GM19239 (cell line): ENCODE measurements at places on chromosomes 4 and X.

DNA sequence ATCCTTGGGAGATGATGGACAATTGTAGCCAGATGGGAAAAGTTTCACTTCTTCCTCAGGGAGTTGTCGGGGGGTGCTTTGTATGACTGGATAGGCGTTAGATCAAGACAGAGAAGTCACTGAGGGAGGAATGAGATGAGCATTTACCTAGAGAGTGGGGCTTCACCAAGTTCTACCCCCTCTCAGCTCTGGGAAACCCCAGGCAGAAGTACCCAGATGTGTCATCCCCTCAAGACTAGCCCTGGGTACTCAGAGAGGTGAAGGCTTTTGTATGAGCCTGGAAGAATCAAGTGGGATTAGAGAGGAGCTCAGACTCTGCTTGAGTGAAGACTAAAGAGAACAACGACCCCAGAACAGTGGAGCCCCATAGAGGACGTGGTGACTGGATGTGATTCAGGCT is 1.9 kb downstream of the MAGEB1 start:
- DNase-seq = no peak

GRCh38 chr4:3783693-3784306 is 17.6 kb downstream of the ADRA2C start:
- DNase-seq = no peak

- DNase-seq = no peak
Measured at GRCh38 chr4:121139533-121140222, 24.4 kb downstream of the TNIP3 start.

- no peak for DNase-seq
Measured at GRCh38 chr4:38768968-38769394, 13.8 kb downstream of the TLR10 start.

DNA sequence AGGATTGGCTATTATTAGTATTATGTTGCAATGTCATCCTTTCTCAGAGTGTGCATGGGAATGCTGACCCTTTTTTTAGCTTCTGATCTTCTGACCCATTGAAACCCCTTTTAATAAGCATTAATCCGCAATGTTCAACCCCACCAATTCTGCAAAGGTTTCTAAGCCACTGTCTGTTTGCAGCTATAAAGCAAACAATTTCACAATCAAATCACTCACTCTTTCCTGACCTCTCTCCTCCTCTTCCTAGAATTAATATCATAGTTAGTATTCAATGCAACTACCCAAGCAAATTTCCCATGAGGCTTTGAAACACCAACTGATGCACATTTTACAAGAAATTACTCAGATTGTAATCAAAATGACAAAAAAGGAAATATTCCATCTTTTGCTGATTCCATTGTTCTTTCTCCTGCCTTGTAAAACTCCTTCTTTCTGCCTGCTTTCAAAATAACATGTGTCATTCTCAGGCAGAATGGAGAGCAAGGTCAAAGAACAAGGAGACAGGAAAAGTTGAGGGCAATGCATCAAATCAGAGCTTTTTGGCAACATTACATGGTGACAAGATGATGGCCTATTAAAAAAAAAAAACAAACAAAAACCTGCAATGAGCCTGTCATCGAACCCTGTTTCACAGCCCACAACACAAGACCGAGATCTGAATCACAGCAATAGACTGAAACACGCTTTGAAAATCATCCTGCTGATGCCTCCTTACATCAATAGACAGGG is 253.2 kb upstream of the AR start:
- DNase-seq = no peak

DNA sequence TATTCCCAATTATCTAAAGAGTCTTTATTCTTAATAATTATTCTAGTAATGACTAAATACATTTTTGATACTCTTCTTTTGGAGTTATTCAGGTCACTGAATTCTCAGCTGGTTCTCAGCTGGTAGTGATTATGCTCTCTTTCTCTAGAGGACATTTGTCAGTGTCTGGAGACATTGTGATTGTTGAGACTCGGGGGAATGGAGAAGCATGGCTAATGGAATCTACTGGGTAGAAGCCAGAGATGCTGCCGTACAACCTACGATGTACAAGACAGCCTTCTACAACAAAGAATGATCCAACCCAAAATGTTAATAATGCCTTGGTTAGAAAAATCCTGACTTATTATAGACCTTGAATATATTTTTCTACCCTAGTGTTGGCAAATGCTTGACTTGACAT is 149.2 kb upstream of the ANKRD50 start:
- no peak for DNase-seq

DNA sequence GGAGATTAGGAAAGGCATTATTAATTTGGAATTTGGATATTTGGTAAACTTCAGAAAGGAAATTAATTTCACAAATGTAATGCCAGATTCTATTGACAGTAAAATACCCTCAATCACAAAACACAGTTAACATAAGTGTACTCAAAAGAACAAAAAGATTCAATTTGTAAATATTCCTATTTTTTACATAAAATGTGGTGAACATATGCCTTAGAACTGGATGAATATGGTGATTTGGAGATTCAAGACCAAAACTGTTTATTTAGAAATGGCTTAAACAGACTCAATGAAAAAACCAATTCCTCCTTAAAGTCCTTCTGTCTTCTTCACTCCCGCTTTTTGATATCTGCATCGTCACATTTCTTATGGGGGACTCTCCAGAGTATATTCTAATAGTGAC is 417.6 kb upstream of the TENM3 start:
- no peak for DNase-seq

DNA sequence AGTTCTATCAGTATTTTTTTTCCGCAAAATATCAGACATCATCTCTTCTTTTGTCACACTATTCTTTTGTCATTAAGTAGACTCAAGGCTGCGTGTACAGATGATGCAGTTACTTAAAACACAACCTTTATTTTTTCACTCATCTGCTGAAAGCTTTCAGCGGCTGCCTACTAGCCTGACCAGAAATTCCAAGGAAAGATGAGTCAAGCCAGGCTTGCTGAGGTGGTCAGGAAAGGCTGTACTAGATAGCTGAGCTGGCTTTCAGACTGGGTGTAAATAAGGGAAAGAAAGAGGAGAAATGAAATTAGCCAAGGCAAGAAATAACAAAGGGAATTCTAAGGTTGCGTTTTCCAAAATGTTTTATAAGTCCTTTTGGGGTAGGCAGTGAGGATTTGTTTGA is 17.9 kb downstream of the STK26 start:
- DNase-seq = no peak

DNA sequence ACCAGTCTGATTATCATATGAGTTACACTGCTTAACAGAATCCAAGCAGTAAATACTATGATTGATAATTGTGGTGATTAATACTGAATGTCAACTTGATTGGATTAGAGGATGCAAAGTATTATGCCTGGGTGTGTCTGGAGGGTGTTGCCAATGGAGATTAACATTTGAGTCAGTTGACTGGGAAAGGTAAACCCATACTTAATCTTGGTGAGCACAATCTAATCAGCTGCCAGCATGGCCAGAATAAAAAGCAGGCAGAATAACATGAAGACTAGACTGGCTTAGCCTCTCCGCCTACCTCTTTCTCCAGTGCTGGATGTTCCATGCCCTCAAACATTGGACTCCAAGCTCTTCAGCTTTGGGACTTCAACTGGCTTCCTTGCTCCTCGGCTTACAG is 961.3 kb downstream of the ADGRL3 start:
- no peak for DNase-seq

DNA sequence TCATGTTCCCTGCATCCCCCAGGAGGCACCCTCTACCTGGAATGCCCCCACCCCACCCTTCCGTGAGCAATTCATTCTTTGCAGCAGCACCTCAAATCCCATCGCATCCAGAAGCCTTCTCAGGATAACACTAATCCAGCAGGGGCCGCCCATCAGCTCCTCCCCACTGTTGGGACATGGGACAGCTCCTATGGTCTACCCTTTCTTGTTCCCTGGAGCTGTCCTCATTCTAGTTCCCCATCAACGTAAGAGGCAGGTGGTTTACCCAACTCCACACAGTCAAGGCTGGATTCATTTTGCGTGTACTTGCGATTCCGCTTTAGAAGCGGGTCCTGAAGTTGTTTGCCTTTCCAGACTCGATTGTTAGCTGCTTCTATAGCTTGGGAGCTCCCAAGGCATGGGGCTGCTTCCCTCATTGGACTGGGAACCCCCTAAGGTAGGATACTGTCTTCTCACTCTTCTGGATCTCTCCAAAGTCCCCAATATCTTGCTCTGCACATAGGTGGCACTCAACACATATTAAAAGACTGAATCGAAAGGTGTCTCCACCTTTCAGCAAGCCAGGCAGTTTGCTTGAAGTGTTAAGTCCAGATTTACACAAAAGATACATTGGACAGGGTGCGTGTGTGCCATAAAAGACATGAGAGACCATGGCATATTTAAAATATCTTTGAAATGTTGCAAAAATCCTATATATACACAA is 942 bp upstream of the APLN start:
- no peak for DNase-seq

GRCh38 chr4:98300706-98301105 is 39.5 kb downstream of the RAP1GDS1 start:
- no peak for DNase-seq

DNA sequence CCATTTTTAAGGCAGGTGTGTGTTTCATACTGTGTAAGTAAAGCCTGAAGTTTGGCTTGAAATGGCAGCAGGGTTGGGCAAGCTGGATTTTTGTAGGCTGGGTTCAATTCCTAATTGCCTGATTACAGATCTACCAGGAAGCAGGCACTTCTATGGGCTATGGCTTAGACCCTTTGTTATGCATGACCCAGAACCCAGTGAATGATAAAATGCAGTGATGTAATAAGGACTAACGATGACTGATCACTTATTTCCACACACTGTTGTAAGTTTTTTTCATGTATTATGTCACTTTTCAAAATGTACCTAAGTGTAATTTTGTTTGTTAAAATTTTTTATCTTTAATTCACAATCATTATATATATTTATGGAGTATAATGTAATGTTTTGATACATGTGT is 8.6 kb downstream of the LANCL3 start:
- no peak for DNase-seq

GRCh38 chr4:56296526-56296925 is 90.8 kb downstream of the AASDH start:
- no peak for DNase-seq

- DNase-seq = no peak
Measured at GRCh38 chr4:139247241-139247640, 32.8 kb downstream of the MGARP start.

GRCh38 chr4:81137446-81137845 is 77.6 kb downstream of the PRKG2 start:
- DNase-seq = no peak

DNA sequence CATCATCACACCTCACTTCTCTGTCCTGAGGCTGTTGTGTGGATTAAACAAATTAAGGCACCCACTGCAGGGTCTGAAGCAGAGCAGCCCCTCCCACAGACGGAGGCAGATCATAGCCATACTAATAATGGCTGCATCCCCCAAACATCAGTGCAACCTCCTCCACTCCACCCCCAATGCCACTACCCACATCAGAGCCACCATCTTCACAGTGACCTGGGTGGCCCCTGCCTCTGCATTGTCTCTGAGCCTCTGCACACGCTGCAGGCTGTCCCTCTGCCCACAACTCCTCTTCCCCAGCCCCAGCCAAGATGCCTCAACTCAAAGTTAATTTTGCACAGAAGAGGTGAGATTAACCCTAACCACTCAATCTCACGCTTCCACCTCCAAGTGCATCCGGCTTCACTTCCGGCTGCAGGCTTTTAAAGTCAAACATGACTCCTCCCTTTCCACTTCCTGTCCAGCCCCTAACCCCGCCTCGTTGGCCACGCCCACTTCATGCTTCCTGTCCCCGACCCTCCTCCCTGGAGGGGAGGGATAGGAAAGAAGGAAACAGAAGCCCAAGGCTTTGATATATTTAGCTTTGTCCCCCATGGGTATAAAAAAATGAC is 22.7 kb downstream of the JAKMIP1 start:
- no peak for DNase-seq

DNA sequence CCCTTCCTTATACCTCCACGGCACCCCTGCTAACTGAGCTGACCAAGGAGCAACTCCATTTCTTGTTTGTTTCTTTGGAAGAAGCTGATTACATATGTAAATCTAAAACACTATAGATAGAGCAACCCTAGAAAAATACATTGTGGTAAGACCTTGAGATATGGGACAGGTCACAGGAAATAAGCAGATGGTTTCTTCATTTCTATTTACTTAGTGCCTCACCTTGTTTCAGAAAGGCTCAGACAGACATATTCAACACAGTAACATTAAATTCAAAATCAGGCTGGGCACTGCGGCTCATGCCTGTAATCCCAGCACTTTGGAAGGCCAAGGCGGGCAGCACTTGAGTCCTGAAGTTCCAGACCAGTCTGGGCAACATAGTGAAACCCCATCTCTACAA is 47.3 kb downstream of the IRF2 start:
- no peak for DNase-seq

GRCh38 chr4:106312997-106313522 is 2.9 kb downstream of the TBCK start:
- no peak for DNase-seq

DNA sequence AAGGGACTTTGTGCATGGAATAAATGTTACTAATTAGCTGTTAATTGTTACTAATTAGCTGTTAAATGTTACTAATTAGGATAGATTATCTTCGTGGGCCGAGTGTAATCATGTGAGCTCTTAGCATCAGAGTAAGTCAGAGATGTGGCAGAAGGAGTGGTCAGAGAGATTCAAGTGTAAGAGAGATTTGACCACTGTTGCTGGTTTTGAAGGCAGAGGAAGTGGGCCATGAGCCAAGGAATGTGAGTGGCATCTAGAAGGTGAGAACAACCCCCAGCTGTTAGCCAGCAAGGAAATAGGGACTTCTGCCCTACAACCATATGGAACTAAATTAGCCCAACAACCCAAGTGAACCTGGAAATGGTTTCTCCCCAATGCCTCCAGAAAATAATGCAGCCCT is 28.2 kb downstream of the ODAPH start:
- DNase-seq = no peak

- DNase-seq = no peak
Measured at GRCh38 chr4:28010577-28011240, 1150.1 kb downstream of the STIM2 start.

- no peak for DNase-seq
Measured at GRCh38 chr4:85606505-85606904, 131.6 kb downstream of the ARHGAP24 start.
